Activated CD4-positive, alpha-beta T cell treated with anti-CD3 and anti-CD28 coated beads, Interleukin-2, amount 10 ng/mL, durations not matched to agents 24 days and 14 days (primary cell): ENCODE measurements at places on chromosomes 2 and 18.

DNA sequence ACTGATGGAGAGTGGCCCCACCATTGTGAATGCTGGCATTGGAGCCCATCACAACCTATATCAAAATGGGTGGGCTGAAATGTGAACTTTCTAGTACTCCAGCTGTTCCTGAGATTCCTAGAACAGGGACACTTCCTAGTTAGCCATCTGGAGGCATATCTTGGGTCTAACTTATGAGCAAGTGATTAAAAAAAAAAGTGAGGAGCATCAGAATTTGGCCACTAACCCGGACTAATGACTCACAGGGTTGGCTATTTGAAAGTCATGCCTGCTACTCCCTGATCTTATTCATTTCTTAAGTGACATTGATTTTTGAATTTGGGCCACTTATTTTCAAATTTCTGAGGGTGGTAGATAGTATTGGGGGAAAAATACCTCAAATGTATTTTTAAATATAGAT lies 216.6 kb downstream of the HRH4 start:
- no peak for DNase-seq

DNA sequence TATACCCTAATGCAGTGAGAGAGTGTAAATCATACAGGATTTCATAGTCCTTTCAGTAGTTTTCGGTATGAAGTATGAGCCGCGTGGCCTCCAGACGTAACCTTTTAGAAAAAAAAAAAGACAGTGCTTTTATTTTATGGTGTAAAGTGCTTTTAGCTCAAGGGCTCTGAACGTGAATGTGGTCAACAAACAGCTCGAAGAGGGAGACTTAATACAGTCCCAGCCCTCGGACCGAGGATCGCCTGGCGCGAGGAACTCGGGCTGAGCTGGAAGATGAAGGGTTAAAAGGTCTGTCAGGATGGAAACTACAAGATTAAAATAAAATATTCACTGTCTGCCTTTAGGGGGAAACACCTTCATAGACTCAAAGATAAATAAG lies 4.0 kb upstream of the BCL11A start:
- no peak for DNase-seq

GRCh38 chr2:8680822-8681760 lies 765 bp upstream of the ID2 start:
- DNase-seq = peak; percentile 91

DNA sequence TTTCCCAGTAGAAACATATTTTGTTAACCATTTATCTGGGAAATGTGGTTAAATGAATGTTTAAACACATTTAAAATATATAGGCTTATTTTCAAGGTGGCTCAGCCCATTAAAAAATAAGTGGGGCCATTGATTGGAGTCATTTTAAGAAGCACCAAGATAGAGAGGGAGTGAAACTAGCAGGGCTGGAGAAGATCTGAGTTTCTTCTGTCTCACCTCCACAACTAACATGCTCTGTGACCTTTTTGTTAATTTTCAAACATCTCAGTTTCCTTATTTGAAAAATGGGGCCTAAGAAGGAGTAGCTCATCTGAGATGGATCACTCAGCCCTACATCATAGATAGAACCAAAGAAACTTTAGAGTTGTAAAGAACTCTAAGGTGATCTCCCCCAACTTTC lies 254.8 kb downstream of the KCNS3 start:
- no peak for DNase-seq

- DNase-seq = no peak
Measured at GRCh38 chr2:32496662-32497061, 131.2 kb upstream of the TTC27 start.

DNA sequence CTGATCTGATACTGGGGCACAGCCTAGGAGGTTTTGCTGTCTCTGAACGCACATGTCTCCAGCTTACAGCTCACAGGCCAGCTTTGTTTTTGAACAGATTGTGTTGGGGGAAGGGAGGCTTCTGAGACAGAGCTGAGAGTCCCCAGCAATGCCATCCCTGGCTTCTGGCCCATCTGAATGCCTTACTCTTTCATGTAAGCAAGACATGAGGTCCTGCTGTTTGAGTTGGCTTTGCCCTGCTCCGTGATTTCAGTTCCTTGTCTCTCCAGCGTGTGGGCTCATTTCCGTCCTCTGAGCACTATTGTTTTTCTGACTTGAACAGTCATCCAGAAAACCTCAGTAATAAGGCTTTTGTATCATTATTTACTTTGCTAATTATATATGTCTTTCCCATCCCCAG lies 194.9 kb upstream of the TNP1 start:
- no peak for DNase-seq
